Stimulated activated CD4-positive, alpha-beta T cell treated with anti-CD3 and anti-CD28 coated beads, TNF-alpha, amount 100 ng/mL, for 1 hour (primary cell): ENCODE measurements at places on chromosomes 7 and 10.

DNA sequence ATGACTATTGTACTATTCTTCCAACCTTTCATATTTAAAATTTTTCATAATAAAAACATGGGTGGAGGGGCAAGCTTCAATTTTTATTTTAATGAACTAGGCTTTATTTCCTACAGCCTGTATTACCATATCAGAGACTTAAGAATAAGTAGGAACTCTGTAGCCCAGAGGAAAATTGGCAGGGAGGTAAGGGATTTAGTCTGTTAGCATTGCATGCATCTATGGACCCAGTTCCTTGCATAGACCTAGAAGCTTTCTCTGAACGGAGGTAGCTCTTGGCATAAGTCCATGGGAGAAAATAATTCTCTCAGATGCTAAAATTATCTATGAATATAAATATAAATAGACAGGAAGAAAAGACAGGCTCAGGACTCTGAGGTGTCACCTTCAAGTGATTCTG, 31.4 kb upstream of the CCDC6 start:
- no peak for DNase-seq

DNA sequence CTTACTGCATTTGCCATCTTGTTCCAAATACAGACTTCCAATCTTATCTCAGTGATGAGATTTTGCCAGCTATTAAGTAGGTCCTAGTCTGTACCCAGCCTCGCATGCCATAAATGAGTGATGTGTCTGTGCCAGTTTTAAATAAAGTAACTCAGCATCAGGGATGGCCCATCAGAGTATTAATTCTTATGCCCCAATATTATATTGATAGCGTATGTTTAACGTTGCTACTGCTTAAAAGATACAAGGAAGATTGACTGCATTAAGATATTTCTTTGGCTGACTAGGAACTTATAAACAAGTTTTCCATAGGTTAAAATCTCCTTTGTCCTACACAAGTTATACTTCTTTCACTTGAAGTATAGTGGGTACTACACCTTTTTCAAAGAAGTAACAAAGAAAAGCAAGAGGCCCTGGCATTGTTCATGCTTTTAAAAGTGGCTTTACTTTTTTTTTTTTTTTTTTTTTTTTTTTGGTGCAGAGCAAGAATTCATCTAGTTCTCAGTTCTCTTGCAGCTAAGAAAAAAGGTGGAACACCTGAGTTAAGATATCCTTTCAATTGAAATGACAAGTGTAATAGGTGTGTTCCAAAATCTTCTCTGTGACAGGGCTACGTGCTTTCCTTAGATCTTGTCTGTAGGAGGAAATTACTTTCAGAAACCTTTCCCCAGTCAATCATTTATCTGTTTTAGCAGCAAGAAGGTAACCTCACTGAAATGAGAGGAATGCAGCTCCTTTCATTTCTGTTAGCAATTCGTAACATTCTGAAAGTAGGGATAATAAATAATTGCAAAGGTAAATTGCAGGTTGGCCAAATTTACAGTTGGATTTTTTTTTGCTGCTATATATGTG, 245.0 kb downstream of the CELF2 start:
- DNase-seq, result no peak

DNA sequence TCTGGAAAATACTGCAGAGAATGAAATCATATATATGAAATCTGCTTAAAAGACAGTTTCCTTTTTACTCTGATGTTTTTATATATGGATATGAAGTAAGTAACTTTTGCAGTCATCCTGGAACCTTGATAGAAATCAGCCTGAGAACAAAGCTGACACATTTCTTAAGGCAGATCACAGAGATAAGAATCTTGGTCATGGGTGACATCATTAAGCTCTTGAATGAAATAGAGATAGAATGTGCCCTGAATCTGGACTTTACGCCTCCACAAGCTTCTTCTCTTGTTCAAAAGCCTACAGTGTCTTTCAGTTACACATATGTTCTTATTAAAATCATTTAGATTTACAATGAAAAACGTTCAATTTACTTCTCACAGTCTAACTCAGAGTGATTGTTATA, 319.1 kb upstream of the CNTNAP2 start:
- no peak for DNase-seq

GRCh38 chr10:35819011-35819410, 176.9 kb upstream of the FZD8 start:
- DNase-seq, result no peak

- no peak for DNase-seq
Observed at GRCh38 chr10:23293973-23294590, 50.5 kb downstream of the C10orf67 start.

- DNase-seq, result no peak
Observed at GRCh38 chr10:125068406-125068805, 92.0 kb downstream of the CTBP2 start.

- DNase-seq, result no peak
Observed at GRCh38 chr10:35276889-35277288, 59.4 kb upstream of the CCNY start.

DNA sequence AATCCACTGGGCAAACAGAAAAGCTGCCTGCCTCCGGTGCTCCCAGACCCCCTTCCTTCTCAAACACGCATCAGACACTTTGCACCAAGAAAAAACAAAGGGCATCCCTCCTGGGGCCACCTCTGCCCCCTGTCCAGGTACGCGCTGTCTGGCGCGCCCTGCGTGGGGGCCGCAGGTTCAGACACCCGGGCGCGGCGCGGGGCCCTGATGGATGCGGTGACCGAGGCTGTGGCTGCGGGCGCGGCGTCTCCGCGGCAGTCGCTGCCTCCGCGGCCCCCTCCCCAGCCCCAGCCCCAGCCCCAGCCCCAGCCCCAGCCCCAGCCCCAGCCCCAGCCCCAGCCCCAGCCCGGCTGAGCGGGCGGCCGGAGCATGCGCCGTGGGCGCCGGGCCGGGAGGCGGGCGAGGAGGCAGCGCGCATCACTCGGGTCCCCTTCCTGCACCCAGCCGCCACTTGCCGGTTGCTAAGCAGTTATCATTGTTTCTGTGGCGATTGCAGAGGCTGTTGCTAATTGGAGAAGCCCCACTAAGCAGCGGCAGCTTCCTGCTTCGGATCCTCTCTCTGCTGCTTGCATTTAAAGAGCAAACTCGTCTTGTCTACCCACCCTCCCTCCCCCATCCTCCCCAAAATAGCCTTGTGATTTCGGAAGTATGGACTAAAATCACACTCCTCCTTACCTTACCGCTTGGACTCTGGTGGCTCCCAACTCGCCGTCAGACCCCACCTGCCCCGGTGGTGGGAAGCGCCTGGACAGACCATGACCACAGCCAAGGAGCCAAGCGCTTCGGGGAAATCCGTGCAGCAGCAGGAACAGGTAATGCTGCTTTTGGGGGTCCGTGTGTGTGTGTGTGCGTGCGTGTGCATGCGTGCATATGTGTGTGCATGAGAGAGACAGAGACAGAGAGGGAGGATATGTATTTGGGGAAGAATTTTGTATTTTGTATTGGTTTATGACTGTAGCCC, 252.8 kb downstream of the DPP6 start:
- DNase-seq, result no peak

- DNase-seq, result no peak
Observed at GRCh38 chr10:132762267-132762666, 23.7 kb downstream of the NKX6-2 start.

DNA sequence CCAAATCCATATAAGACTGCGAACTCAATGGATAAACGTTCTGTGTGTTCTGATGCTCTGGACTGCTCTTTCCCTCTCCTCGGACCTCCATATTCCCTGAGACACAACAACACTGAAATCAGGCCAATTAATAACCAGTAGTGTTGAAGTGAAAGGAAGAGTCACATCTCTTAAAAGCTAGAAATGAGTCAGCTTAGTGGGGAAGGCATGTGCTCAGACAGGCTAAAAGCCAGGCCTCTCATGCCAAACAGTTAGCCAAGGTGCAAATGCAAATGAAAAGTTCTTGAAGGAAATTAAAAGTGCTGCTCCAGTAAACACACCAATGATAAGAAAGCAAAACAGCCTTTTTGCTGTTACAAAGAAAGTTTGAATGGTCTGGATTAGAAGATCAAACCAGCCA, 29.3 kb downstream of the TNS3 start:
- DNase-seq, result no peak

GRCh38 chr10:44949915-44950314, 9.7 kb upstream of the RASSF4 start:
- DNase-seq, result no peak

GRCh38 chr10:121070275-121071070, 219.3 kb downstream of the WDR11 start:
- DNase-seq, result no peak

- no peak for DNase-seq
Observed at GRCh38 chr7:140349144-140349771, 49.1 kb downstream of the SLC37A3 start.

GRCh38 chr7:117505238-117505637, 25.4 kb downstream of the CFTR start:
- DNase-seq, result no peak

GRCh38 chr7:108973075-108973474, 403.4 kb downstream of the DNAJB9 start:
- no peak for DNase-seq

DNA sequence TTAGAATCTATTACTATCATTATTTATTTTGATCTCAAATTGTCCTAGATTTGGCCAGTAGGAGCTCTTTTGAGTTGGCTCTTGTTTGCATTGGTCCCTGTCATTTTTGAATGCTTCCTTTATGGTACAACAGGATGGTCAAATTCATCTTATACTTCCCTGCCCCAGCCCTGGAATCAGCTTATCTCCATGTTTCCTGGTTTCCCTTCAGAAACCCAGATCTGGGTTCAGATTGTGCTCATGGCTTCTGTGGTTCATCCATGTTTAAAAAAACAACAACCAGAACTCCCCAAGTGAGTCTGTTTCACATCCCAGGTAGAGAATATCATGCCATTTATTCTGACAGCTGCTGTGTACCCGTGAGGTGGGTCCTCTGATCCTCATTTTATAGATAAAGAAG, 10.6 kb downstream of the ZFYVE27 start:
- DNase-seq, result no peak

DNA sequence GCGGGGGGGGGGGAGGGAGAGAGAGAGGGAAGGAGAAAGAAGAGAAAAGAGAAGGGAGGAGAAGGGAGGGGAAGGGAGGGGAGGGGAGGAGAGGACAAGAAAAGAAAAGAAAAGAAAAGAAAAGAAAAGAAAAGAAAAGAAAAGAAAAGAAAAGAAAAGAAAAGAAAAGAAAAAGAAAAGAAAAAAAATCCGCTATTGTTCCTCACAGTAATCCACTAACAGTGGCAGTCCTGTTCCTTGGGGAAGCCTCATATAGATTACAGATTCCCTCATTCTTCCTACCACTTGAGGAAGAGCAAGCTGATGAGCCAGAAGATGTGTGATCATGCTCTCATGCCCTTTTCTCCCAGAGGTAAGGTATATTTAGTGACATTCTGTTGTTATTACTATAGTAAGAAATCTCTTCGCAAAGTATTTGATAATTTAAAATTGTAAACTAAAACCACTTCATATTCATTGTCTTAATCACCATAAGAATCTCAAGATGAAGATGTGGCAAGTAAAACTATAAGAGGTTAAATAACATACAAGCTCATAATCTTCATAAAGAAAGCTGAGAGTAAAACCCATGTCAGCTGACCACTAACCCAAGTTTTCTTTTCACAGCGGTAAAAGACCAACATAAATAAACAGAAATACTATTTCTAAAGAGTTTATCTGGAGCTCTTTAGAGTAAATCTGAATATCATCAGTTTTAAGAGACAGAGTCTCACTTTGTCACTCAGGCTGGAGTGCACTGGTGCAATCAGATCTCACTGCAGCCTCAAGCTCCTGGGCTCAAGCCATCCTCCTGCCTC, 128.1 kb downstream of the JMJD1C start:
- no peak for DNase-seq

DNA sequence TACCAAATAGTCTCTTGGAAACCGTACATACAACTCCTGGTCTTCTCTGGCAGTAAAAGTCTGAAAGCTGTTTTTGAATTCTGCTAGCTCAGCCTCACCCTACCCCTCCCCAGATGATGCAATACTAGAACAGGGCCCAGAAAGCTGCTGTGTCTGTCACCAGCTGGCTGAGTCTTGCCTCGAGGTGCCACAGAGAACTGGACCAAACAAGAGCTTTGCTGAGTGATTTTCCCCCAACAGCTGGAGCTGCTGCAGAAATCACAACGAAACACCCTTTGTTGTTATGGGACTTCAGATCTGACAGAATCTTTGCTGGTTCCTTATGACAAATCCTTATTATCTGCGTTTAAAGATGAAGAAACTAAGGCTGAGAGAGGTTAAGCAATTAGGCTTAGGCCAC, 134.1 kb downstream of the SPAG6 start:
- DNase-seq, result no peak
